ENCODE measurements at places on chromosomes 16 and 17.

DNA sequence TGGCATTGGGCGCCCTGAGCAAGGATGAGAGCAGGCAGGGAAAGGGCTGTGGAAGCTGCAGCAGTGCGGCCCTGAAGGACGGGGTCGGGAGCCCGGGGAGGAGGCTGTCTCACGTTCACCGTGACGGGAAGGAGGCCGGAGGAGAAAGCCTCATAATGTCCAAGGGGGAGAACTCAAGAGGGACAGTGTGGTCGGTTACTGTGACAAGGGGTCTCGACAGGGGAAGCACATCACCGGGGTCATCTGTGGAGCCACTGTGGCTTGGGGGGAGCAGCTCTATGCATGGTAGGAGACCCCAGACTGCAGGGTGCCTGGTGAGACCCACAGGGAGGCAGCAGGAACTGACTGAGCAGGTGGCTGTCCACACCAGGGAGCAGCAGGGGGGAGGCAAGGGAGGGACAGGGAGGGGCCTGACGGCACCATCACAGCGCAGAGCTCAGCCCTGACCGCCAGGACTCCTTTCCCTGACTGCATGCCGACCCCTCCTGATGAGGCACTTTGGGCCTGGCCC, 154.6 kb upstream of the CHMP6 start:
- DNase-seq, result no peak

GRCh38 chr17:50882851-50883250, 16.7 kb upstream of the TOB1 start:
- no peak for DNase-seq

- no peak for DNase-seq
Measured at GRCh38 chr16:35352431-35352830, 1893.0 kb downstream of the TP53TG3F start.

GRCh38 chr17:68468334-68468733, 11.0 kb upstream of the WIPI1 start:
- DNase-seq, result no peak

- no peak for DNase-seq
Measured at GRCh38 chr17:27609611-27610303, 21.2 kb upstream of the LGALS9 start.

DNA sequence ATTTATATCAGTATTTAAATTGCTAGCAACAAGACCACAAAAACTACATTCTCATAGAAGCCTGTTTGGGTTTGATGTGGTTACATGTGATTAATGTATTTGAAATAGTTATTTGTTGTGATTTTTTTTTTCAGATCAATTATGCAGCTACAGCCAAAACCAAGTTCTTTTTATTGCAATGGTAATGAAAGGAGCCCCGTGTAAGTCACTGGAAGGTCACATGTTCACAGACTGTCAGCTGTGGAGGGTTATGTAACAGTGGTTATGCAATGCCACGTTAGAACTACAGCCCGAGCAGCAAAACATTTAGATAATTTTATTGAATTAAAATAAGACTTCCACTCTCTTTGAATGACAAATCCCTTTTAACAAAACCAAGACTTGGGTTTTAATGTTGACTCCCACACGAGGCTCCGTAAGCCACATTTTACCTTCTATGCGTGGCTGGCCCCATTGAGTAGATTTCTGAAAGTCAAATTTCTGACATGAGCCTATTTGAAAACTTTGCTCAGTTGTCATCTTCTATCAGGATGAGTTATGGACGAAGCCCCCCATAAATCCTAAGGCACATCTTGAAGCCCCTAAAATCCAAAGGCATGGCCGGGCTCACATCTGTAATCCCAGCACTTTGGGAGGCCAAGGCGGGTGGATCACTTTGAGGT, 41.8 kb upstream of the SEC14L1 start:
- DNase-seq, result no peak

DNA sequence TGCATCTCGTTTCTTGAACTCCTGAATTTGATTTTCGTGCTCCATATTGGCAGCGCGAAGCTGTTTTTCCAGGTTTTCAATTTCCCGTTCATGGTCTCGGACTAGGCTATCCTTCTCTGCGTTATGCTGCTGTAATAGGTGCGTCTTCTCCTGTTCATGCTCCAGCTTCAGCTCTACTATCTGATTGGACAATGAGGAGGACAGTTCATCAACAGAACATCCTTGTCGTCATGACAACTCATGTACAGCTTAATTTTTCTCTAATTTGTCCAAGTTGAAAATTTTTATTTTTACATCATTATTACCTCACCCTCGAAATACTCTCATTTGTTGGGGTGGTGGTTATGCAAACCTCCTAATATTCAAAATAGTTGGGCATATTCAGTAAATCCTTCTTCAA, 289.8 kb downstream of the CEP112 start:
- DNase-seq, result no peak

DNA sequence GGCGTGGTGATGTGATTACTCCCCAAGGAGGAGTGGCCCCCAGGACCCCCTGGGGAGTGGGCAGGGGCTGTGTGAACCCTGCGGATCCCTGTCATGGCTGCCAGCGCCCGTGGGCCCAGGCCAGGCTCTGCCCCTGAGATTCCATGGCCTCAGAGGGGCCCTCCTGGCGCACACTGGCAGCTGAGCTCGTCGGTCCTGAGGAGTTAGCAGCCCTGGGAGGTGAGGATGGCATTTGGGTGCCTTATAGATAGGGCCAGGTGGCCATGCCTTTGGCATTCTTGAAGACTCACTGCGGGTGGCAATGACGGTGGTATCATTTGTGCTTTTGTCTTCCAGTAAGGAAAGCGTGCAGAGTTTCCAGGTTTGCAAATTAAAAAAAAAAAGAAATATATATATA, 146.8 kb upstream of the GSE1 start:
- DNase-seq, result no peak

GRCh38 chr16:66949472-66949871, 11.6 kb upstream of the CES3 start:
- no peak for DNase-seq

- DNase-seq, result no peak
Measured at GRCh38 chr17:37802061-37802595, 57.3 kb upstream of the HNF1B start.

DNA sequence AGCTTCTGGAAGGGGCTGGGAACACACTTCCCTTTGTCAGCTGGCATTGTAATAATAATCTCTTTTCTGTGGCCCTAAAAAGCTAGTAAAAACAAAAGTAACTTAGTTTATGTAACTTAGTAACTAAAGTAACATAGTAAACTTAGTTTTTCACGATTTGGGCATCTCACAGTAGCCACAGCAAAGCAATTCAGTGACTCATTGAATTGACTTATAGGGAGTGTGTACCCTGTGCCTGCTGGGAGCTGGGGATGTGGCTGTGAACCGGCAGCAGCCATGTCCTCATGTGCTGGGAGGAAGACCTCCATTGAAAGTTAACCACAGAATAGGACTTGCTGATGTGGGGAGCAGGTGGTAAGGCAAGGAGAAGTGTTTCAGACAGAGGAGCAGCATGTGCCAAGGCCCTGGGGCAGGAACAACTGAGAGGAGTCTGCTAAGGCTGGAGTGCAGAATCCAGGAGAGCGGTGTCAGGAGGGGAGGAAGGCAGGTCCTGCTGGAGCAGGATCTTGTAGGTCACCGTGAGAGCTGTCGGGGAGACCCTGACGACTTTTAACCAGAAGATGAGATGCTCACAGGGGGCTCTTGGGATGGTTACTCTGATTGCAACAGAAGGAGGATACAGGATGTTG, 112.8 kb downstream of the PLCG2 start:
- DNase-seq, result no peak

DNA sequence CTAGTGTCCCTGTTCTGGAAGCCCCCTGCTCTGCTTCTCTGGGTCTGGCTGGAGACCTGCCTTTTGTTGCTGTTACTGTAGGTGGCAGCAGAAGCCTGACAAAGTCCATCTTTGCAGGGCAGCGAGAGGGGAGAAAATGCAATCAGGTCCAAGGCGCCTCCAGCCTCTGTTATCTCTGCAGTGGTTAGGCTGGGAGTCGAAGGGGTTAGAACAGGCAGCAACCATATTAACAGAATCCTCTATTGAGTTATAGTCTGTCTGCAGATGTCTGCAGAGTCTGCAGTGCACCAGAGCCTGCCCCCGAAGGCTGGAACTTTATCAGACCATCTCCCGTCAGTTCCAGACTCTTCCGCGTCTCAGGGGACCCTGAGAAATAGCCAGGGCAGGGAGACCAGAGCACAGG, 404.9 kb upstream of the EEF2KMT start:
- no peak for DNase-seq

GRCh38 chr17:42040818-42041217, 9.6 kb downstream of the C17orf113 start:
- DNase-seq, result no peak

GRCh38 chr17:76530095-76530723, 7.3 kb downstream of the CYGB start:
- DNase-seq, result no peak

- DNase-seq, result no peak
Measured at GRCh38 chr16:73166441-73166851, 118.5 kb upstream of the ZFHX3 start.

- DNase-seq, result no peak
Measured at GRCh38 chr17:1995907-1996799, 29.0 kb downstream of the RTN4RL1 start.

- DNase-seq, result no peak
Measured at GRCh38 chr16:19479302-19479721, 42.6 kb downstream of the GDE1 start.

DNA sequence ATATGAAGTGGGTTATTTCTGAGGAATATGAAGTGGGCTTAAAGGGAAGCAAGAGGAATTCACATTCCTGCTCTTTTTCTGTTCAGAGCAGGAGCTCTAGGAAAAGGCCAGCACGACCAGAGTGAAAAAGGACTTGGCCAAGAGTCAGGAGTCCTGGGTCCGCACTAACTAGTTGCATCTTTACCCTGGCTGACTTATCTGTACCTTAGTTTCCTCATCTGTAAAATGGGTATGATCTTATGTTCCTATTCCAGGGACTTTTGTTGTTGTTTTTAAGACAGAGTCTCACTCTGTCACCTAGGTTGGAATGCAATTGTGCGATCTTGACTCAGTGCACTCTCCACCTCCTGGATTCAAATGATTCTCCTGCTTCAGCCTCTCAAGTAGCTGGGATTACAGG, 52.5 kb downstream of the CNGB1 start:
- no peak for DNase-seq

GRCh38 chr16:4795181-4795827, at the start of gene SMIM22:
TSS of gene SMIM22 (plus strand) at chr16:4795369. CDS start at chr16:4795735, 366 bp downstream.
- DNase-seq, result no peak

GRCh38 chr17:4908301-4908700, 5.4 kb upstream of the CHRNE start:
- no peak for DNase-seq

GRCh38 chr16:70331588-70332358, 14.9 kb upstream of the DDX19A start:
- DNase-seq, result no peak

GRCh38 chr16:10370096-10370726, 15.7 kb upstream of the ATF7IP2 start:
- no peak for DNase-seq

- no peak for DNase-seq
Measured at GRCh38 chr16:66662445-66663194, 33.9 kb downstream of the CMTM4 start.

DNA sequence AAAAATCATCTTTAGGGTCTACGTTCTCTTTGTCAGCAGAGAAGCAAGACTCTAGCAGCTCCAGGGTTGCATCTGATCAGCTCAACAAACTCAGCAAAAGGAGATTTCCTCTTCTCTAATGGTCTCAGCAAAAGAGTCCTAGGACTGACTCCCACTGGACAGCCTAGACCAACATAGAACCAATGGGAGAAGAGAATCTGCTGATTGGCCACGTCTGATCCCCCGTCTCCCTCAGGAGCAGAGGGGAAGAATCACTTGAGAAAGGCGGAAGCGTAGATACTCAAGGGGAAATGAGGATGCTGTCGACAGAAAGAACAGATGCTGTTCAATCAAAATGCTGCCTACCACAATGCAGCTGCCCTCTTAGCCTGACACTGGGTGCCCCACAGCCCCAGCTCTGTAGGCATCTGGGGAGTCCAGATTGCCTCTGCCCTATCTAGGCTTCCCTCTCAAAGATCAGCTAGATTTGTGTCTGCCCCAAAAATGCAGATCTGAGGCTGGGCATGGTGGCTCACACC, 31.5 kb upstream of the EMP2 start:
- DNase-seq, result no peak

GRCh38 chr17:81403671-81404534, 8.6 kb downstream of the BAHCC1 start:
- DNase-seq, result no peak

DNA sequence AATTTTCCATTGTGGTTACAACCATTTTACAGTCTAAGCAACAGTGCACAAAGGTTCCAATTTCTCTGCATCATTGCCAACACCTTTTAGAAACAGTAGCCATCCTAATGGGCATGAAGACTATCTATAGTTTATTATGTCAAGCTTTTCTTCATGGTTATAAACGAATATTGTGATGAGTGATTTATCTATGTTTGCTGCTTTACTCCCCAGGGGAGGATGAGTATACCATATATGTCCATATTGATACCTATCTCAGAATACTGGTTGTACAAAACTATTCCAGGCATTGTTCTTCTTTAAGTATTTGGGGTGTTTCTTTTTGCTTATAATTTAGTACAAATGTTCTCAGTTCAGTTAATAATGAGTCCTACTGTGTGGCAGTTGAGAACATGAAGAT, 98.3 kb downstream of the PRKCA start:
- DNase-seq, result no peak

DNA sequence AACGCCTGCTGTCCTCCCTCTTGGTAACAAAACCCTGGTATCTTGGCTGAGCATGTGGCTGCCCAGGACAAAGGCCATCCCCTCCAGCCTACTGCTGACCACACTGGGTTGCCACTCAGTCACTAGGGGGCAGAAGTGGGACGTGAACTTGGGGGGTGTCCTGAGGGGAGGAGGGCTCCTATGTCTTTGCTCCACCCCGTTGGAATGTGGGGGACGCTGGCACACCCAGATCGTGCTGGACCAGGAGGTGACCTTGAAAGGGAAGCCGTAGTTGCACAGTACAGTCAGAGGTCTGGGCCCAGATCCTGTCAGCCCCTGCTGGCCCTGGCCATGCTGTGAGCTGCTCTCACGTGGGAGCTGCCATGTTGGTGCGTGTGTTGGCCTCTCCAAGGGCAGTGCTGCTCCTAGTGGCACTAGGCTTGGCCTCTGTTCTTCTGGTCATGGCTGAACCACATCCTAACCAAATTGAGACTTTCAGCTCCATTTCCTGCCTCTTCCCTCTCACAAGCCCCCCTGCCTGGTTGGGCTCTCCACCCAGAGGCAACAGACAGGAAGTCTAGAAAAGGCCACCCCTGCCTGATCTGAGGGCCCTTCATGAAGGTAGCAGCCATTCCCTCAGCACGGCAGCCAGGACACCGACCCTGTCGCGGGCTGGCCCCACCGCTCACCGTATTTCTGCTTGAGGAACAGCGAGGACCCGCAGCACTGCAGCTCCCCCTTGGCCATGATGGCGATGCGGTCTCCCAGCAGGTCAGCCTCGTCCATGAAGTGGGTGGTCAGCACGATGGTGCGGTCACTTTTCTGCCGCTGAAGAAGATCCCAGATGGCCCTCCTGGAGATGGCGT, 29.0 kb upstream of the RNPS1 start:
- no peak for DNase-seq

- DNase-seq, result no peak
Measured at GRCh38 chr17:49971848-49972485, 3.0 kb downstream of the DLX4 start.

GRCh38 chr17:28039251-28039650, 3.2 kb upstream of the NLK start:
- DNase-seq, result no peak

- DNase-seq, result no peak
Measured at GRCh38 chr17:77208217-77208808, 67.5 kb downstream of the SEC14L1 start.

Data from NCI-H1436 treated with DMSO at 0.1 percent for 48 hours (cell line).